Lung (tissue), 17 donors: ENCODE measurements at places on chromosomes 7 and 10.

DNA sequence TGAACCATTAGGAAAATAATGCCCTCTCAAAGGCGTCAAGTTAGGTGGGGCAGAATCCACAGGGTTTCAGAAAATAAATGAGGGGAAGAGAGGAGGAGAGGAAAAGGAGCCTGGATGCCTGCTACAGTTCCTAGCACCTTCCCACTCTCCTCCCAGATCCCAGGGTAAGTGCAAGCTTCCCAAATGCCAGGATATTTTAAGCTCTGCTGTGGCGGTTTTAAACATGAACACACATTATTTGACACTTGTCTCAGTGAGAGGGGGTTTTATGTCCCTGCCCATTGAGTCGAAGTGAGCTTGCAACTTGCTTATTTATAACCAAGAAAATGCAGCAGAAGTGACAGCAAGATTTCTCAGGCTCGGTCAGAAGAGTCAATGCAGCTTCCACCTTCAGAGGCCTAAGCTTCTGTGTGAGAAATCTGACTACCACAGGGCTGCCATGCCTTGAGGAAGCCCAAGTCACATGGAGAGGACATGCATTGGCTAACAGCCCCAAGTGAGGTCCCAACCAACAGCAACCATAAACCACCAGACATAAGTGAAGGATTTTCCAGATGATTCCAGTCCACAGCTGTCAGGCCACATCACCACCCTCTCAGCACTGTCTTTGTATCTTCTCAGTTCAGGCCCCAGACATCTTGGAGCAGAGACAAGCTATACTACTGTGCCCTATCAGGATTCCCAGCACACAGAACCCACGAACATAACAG lies 17.9 kb upstream of the BMPER start:
- DNase-seq, result no peak

DNA sequence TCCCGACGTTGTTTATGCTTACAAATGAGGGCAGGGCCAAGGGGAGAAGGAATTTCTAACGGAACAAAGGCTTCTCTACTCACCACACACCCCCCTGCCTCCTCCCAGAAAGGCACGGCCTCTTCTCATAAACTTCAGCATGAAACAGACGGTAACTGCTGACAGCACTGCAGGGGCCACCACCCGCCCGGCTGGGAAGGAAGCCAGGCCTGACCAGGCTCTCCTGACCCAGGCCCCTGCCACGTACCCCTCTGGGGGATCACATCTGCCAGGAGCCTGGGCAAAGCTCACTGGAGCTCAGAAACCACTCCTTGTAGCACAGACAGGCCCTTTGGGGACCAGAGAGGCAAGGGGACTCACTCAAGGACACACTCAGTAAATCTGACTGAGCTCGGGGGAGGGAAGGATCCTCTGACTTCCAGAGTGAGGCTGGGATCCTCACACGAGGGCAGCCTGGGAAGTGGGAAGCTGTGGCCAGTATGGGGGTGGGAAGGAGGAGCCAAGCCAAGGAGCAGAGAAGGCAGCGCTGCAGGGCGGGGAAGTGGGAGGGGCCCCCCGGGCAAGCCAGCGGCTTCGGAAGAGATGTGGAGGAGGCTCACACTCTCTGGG lies 46.1 kb downstream of the ZCCHC24 start:
- peak; percentile 98 for DNase-seq

DNA sequence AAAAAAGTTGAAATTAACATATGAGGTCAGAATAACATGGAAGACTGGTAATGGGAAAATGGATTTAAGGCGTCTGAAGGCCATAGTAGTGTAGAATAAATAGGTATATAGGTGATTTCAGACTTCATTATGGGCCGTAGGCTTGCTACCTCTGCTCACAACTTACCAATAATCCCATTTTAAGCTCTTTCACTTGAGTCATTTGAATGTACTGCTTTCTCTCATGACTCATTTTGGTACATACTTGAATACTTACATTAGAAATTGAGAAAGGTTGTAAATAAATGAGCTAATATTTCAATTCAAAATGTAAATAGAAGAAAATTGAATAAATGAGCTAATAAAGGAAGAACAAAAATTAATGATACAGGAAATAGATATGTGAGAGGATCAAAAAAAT lies 42.2 kb upstream of the NEUROD6 start:
- DNase-seq, result no peak

- DNase-seq, result peak; percentile 70
These were observed 288.9 kb downstream of the ADARB2 start for GRCh38 chr10:1448252-1448930.

GRCh38 chr7:13414661-13415107 lies 574.8 kb downstream of the ETV1 start:
- DNase-seq, result no peak

DNA sequence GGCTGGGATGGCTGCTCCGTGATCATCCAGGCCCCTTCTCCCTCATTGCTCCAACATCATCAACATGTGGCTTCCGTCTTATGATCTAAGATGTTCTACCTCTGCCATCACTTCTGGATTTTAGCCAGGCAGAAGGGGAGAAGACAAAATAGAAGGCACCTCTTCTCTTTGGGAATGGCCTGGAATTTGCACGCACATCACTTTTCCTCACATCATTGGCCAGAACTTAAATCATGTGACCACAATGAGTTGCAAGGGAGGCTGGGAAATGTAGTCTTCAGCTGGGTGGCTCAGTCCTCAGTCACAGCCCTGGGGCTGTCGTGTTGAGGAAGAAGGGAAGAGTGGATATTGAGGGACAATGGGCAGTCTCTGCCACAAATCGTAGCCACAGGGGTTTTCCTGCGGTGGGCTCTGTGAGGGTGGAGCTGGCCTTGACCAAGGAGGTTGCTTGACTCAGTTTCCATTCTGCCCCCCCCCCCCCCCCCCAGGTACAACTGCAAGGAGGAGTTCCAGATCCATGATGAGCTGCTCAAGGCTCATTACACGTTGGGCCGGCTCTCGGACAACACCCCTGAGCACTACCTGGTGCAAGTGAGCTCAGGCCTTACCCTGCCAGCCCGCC lies 50.3 kb downstream of the PALD1 start:
- peak; percentile 67 for DNase-seq

- no peak for DNase-seq
These were observed 21.6 kb upstream of the UNCX start for GRCh38 chr7:1210979-1211608.

DNA sequence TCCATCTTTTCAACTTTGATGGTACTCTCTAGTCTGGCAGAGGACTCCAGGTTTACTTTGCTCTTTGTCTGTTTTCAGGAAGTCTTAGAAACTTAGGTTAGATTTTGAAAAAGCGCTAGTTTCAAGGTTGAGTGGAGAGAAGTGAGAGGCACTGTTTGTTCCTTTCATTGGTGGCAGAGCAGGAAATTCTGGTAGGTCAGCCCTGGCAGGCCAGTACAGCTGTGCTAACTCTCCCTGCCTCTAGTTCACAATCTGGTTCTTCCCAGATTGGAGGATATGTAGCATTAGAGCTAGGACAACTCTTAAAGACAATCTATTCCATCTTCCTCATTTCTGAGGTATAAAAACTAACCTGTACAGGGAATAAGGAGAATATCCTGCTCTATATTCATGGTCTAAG lies 160.9 kb upstream of the FZD1 start:
- peak; percentile 51 for DNase-seq
